ENCODE measurements at places on chromosomes 13 and 19.

DNA sequence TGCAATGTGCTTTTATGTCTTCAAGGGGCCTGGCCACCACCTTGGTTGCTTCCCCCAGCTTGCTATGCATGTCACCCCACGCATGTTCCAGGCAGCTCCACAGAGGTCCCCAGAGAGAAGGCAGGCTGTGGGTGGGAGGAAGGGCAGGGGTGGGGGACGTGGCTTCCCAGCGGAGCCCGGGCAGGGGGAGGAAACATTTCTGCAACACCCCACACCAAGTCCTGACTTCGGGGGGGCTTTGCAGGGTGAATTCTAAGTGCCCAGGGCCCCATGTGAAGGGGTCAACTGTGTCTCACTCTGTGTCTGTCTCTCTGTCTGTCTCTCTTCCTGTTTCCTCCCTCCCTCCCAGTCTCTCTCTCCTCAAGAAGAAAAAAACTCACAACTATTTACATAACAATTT, 39.6 kb downstream of the LTBP4 start:
- no peak for DNase-seq

DNA sequence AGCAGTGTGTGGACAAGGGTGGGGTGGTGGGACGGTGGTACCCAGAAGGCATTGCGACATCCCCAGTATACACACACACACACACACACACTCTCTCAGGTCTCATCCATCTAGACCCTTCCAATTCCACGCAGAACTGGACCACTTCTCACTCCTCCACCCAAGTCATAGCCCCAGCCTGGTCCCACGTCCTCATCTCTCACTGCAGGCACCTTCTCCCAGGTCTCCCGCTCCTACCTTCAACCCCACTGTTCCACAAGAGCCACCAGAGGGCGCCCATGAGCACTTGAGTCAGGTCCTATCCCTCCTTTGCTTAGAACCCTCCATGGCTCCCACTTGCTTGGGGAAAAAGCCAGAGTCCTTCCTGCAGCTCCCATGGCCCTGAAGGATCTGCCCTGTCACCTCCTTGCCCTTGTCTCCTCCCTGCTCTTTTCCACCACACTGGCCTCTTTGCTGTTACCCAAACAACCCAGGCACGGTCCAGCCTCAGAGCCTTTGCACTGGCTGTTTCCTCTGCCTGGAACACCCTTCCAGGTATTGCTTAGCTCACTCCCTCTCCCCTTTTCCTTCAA, 62.6 kb downstream of the IER2 start:
- peak; percentile 50 for DNase-seq

GRCh38 chr13:50893211-50893852, 16.3 kb upstream of the RNASEH2B start:
- DNase-seq: no peak

- no peak for DNase-seq
These were observed 17.7 kb upstream of the FBXO17 start for GRCh38 chr19:38993271-38993670.

GRCh38 chr19:10138879-10139795, 19.4 kb upstream of the EIF3G start:
- no peak for DNase-seq

DNA sequence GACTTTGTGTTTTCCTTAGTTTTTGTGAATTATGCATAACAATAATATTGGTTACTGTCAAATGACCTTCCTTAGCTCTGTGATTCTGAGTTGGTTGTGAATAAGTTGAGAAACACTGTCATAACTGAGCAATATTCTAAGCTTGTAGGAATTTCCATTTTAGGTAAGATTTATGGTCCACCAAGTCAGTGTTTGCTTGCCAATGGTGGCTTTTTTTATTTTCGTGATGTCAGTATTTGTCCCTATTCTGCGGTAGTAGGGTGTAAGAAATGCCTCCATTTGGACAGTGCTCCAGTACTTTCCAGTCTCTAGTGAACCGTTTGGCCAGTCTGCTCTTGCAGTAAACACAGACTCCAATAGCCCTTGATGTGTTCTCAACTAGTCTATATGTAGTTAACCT, 94.7 kb downstream of the FRY start:
- DNase-seq: no peak

DNA sequence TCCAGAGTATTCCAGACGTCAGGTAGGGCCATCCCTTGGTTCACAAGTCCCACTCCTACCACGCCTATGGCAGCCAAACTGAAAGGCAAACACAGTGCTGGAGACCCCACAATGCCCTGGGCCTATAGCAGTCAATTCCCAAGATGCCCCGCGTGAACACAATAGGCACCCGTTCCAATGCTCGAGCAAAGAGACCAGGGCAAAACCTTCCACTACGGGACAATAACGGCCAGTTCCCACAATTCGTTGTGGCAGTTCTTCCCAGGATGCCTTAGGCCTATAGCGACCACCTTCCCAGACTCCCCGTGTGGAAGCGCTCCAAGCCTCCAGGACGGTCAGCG, 538 bp downstream of the ZNF428 start:
- DNase-seq: peak; percentile 30

DNA sequence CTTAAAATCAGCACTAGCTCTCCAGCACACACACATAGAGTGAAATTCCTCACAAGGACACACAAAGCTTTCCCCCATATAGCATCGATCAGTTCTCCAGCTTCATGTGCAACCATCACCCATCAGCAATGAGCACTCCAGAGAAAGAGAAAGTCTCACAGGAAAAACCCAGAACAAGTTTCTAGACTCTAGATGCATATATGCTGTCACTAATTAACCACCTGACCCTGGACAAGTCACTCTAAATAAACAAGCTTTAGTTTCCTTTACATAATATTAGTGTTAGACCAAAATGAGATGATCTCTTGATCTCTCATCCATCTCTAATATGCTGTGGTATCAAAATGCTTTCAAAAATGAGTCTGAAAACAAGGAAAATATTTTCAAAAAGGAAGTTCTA, 81.2 kb downstream of the TBC1D4 start:
- DNase-seq: no peak

DNA sequence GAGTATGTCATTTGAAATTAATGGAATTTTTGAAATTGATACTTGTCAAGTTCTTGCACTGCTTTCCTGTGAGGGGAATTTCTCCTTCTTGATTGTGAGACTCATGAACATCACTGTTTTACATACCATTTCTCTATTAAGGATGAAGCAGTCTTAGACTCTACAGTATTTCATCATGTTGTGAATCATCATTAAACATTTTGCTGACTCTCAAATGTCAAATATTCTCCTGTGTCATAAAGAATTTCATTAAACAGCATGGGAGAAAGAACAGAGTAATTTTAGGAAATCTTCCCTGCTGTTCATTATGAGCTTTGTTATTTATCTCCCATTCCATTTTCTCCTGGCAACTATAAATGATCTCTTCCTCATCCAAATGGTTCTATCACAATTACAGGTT, 729.0 kb downstream of the PCDH9 start:
- no peak for DNase-seq

DNA sequence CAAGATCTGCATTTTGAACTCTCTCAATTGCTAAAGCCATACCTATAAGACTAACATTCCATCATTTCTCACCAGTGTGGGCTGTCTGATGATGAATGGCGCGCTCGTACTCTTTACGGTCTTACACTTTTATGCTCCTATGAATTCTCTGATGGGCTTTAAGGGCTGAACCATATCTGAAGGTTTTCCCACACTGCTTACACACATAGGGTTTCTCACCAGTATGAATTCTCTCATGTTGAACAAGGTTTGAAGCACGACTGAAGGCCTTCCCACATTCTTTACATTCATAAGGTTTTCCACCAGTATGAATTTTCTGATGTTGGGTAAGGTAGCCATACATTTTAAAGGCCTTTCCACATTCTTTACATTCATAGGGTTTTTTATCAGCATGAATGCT, 18.8 kb upstream of the ZNF607 start:
- no peak for DNase-seq

DNA sequence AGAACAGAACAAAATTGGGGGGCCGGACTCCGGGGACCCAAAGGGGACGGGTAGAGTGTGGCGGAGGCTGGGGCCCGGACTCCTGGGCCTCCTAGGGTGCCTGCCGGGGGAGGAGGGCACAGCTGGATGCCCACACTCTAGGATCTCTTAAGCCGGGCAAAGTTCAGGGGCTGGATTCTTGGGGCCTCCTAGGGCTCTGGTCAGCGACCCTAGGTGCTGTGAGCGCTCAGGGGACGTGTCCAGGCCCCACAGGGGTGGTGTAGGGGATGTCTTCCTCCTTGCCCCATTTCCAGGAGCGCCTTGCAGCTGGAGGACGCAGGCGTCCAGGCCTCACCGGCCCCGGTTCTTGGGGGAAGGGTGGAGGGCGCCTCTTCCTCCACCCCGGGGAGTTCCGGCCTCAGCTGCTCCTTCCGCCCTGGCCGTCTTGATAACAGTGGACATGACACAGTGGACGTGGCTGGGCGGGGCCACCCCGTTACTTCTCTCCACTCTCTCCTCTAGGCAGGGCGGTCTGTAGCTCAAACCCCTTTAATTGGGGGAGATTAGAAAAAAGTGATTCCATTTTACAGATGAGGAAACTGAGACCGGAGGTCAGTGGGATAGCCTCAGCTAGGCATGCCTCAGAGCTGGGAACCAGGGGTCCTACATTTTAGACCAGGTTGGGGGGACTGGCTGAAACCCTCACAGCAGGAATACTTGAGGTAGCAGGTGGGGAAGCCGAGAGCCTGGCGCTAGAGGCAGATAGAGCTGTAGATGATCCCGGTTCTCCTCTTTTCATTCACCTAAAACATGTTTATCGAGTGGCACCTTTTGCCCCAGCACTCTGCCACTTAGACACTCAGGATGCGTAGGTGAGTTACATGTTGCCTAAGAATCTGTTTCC, 705 bp downstream of the STXBP2 start:
- DNase-seq: no peak

- DNase-seq: no peak
These were observed 708 bp upstream of the ESD start for GRCh38 chr13:46797501-46798237.

DNA sequence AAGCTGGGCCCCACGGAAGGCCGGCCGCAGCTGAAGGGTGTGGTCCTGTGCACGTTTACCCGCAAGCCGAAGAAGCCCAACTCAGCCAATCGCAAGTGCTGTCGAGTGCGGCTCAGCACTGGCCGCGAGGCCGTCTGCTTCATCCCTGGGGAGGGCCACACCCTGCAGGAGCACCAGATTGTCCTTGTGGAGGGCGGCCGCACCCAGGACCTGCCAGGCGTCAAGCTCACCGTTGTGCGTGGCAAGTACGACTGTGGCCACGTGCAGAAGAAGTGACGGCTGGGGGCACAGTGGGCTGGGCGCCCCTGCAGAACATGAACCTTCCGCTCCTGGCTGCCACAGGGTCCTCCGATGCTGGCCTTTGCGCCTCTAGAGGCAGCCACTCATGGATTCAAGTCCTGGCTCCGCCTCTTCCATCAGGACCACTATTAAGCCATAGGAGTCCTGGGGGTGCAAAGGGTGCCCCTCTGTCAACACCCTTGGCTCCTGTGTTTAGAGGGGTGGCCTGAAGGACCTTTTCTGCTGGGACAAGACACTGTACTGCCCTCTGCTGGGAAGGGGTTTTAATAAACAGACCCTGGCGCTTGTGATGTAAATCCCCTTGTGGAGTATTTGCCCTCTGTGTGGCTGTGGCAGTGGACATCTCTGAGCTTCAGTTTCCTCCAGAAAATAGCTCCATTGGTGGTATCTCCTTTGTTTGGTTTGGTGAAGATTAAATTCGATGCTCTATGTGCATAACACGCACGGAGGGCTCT, 1.9 kb downstream of the MRPS12 start:
- DNase-seq: no peak

GRCh38 chr19:33302175-33302973, at the start of gene CEBPA:
Gene CEBPA, minus strand, starts transcription at chr19:33302534. Its CDS starts 120 bp downstream, at chr19:33302414.
- DNase-seq: peak; percentile 51

- DNase-seq: no peak
These were observed at the start of gene IGFL3 for GRCh38 chr19:46124638-46125115. Gene IGFL3, minus strand, starts transcription at chr19:46124688. Its CDS starts 39 bp downstream, at chr19:46124649.

- DNase-seq: no peak
These were observed 57.8 kb downstream of the NDFIP2 start for GRCh38 chr13:79538757-79539156.

DNA sequence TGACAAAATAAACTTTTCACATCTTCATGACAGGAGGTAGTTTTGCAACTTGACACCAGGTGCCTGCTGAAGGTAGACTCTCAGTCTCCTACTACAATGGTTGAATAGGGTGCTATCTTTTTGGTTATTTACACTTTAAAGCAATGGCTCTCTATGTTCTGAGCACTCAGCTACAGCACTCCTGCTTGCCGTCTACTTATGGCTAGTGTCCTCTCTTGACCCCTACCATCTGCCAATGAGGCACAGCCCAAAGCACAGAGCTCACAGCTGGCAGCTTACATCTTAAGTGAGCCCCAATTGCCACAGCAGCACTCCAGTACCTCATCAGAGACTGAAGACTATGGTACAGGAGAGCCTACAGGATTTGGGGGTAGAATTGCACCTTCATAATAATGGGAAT, 11.4 kb downstream of the ZNF708 start:
- no peak for DNase-seq

DNA sequence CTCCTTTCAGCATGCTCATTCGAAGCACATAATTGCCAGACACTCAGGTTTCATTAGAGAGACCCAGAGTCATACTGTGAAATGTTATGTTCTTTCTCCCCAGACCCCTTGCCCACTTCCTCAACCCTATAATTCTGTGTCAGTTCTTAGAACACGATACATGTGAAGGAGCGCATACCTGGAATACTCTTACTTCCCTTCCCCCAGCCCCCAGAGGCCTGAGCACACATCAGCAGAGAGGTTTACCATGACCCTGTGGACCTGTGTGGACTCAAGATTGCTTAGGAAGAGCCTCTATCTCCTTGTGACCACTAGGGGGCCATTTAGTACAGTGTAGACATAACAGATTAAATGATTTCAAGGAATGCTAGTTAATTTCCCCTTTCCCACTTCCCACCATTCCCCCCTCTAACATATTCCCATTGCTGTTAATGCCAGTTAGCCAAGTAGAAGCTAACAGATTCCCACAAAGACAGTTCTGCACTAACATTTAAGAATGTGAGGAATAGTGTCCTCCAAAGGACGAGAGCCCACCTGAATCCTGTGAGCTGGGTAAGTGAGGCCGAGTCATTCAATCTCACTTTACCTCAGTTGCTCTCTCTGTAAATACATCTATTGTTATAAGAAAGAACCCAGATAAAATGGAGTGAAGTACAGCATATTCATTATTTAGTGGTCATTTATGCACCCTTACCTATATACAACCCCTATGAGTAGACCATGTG, 154.2 kb upstream of the MAB21L1 start:
- DNase-seq: no peak

GRCh38 chr13:75596657-75597182, 39.4 kb upstream of the LMO7 start:
- DNase-seq: no peak

DNA sequence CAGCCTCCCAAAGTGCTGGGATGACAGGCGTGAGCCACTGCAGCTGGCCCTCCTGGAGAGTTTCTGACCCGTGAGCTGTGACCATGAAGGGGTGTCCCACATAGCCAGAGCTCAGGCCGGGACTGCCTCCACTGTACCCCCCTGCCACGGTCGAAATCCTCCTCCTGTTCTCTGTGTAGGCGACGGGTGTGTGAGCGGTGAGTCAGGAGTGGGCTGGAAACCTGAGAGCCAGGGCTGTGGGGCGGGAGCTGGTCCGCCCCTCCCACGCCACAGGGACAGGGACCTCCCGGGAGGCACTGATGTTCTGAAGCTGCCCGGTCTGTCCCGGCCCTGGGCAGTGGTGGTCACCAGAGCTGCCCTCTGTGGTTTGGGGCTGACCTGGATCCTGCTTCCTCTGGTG, 3.9 kb downstream of the WDR18 start:
- no peak for DNase-seq

- DNase-seq: no peak
These were observed 23.4 kb downstream of the ZDHHC20 start for GRCh38 chr13:21435687-21436151.

All from stimulated activated CD4-positive, alpha-beta T cell treated with anti-CD3 and anti-CD28 coated beads, Interleukin-12 subunit alpha, Interleukin-12 subunit beta, amount 100 ng/mL, for 24 hours (primary cell).